ENCODE measurements at places on chromosomes 5 and 9. TPM values are rescaled to one million over a fixed set of nuclear protein-coding genes. Genes with fewer than 3 reads are reported as not detected.

DNA sequence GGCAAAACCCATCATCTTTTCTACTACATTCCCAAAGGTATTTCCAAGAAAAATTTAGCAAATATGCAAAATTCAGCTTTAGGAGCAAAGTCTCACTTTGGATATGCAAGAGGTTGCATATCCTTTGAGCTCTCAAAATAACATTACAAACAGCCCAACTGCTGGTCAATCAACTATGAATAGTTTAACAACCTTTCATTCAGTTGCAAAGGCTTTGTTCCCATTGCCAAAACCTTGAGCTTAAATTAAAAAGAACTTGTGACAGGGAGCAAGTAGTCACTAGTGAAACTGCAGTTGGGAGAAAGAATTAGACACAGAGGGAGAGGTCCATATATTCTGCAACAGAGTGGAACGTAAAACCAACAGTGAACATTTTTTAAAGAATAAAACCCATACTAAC lies 8.8 kb downstream of the ZNF608 start:
- DNase-seq, result no peak

DNA sequence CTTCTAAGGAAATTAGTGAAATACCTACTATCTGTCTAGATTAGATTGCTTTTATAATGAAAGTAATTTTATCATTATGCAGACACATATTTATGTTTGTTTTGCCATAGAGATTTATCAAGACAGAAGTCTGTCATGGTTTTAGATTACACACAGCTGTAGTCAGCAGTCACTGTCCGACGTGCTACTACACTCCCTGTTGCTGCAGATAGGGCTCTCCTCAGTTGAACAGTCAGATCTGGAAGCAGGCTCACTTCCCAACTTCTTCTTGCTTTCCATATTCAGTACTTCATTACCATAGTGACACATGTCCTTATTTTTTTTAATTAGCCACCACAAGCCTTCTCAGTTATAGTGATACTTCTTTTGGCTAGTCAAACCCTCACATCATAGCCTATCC lies 329.9 kb upstream of the ITGA1 start:
- no peak for DNase-seq

- no peak for DNase-seq
Measured at GRCh38 chr9:68669218-68669617, 35.8 kb upstream of the PIP5K1B start.

DNA sequence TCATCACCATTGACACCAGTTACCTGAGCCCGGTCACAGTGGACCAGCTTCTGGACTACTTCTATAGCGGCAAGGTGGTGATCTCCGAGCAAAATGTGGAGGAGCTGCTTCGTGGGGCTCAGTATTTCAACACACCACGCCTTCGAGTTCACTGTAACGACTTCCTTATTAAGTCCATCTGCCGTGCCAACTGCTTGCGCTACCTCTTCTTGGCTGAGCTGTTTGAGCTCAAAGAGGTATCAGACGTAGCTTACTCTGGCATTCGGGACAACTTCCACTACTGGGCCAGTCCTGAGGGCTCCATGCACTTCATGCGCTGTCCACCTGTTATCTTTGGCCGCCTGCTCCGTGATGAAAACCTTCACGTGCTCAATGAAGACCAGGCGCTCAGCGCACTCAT lies 520 bp downstream of the CCIN start:
- DNase-seq, result no peak

GRCh38 chr9:75186767-75187380 lies 98.6 kb downstream of the OSTF1 start:
- DNase-seq, result no peak

- DNase-seq, result no peak
Measured at GRCh38 chr9:87880116-87880515, 2.6 kb upstream of the SPATA31E1 start.

DNA sequence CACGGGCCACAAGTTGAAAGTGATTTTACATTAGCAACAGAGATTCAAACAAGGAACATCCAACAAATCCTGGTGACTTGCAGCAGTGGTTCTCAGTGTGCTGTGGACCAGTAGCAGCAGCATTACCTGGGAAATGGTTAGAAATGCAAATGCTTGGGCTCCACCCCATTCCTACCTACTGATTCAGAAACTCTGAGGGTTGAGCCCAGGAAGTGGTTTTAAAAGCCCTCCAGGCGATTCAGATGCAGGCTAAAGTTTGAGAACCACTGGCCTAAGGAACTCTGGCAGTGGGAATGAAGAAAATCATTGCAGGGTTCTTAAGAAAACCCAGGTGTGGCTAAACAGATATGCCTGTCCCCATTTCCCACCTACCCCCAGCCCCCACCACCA lies 398.8 kb downstream of the ENC1 start:
- DNase-seq, result no peak

DNA sequence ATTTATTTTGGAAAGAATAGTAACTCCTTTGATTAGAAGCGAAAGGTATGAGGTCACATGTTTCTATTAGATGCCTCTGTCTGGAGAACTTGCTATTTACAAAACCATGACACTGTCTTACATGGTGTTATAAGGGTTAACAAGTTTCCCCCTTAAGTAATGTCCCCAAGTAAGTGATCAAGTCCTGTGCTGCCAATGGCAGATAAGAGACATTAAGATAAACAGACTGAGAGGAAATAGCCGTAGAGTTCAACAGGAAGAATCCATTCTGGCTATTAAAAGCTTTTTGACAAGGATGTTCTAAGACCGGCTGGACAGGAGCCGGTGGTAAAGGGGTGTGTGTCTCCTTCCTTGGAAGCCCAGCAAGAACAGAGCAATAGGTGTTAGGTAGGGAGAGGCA lies 257.5 kb downstream of the GADD45G start:
- no peak for DNase-seq

DNA sequence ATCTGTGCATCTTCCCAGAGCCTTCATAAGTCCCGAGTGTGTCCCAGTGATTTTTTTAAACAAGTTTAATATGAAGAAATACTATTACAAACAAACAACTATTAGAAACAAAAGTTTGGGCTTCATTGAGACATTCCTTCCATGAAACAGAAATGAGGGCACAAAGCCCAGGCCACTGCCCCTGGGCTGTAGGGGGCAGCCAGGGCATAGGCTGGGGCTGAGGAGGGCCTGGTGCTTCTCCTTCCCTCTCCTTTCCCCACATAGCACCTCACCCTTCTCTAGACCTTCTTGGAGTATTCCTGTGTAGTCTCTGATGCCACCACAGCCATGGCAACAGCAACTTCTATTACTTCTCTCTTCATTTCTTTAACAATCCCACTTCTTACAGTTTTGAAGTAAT lies 348.2 kb downstream of the IRX2 start:
- no peak for DNase-seq

DNA sequence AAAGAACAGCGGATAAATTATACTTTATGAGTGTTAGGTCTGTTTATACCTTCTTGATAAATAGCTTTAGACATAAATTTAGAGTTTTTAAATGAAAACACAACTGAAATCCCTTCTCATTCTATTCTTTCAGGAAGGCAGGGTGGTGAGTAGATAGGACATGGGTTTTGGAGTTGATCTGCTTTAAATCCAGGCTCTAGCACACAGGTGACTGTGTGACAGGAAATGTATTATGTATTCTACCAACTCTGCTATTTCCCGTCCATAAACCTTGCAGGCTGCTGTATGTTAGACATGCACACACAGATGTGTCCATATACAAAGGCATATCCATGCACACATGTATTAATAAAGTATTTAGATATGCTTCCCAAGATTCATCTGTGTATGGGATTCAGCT lies 19.3 kb upstream of the CARTPT start:
- DNase-seq, result no peak

- DNase-seq, result no peak
Measured at GRCh38 chr9:94298949-94299599, 29.4 kb downstream of the NUTM2F start.

DNA sequence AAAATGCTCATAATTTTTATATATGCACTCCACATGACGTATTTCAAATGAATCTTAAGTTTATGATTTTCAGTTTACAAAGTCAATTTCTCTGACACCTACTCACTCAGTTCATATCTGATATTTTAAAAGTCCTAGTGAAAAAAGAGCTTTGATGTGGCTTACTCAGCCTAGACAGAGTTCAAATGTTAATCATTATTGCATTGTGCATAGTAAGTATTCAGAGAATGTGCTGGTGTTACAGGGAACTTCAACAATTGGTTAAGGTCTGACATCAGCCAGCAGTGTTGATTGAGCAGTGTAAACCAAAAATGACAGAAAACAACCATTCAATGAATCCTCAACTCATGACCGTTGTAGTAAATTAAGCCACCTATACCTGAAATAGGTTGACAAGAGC lies 147.2 kb upstream of the LHFPL2 start:
- DNase-seq, result no peak

DNA sequence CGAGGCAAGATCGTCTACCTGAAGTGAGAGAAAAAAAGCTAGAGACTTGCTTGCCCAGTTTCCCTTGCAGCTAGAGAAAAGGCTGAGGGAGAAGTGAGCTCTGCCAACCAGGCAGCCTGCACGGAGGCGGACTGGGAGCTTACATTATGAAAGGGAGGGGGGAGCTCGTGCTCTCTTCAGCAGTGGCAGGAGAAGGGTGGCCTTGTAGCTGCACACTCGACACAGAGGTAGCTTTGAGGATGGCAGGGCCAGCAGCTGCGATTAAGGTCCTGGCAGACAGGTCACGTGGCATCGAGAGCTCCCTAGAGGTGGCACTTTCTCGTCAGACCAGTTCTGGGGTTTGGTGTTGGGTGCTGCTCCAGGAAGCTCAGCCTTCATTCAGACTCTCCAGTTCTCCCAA lies 26.7 kb downstream of the APBA1 start:
- DNase-seq, result no peak

GRCh38 chr5:109866051-109866450 lies 176.3 kb downstream of the MAN2A1 start:
- DNase-seq, result no peak

Gene EPB41L4A
- polyA plus RNA-seq, result 0.06 TPM

Gene ABLIM3
- polyA plus RNA-seq, result not detected

Gene AUH
- polyA plus RNA-seq, result 10.0 TPM

Gene SLC45A2
- not detected for polyA plus RNA-seq

Gene GRIA1
- polyA plus RNA-seq, result not detected

Gene NR3C1
- 83.9 TPM for polyA plus RNA-seq

Gene ISL1
- polyA plus RNA-seq, result not detected

Gene SMIM33
- polyA plus RNA-seq, result 0.17 TPM

Gene LECT2
- not detected for polyA plus RNA-seq
